ENCODE measurements at places on chromosomes 4 and X. TPM values are rescaled to one million over a fixed set of nuclear protein-coding genes. Genes with fewer than 3 reads are reported as not detected.

DNA sequence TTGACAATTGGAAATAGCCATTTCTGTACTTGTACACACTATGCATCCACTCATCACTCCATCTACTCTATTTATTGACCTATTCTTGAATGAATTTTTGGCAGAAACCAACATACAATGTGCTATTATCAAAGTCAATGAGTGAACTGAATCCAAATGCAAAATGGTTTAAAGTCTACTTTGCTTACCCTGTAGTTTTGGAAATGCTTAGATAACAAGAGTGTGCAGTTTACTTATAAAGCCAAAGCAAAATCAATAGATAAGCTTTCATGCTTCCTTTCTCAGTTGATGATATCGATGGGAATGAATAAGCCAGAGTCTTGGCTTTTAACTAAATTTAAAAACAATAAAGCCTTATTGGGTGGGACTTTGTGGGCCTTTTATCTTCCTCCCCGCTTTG lies 58.9 kb upstream of the SPANXB1 start:
- no peak for DNase-seq

DNA sequence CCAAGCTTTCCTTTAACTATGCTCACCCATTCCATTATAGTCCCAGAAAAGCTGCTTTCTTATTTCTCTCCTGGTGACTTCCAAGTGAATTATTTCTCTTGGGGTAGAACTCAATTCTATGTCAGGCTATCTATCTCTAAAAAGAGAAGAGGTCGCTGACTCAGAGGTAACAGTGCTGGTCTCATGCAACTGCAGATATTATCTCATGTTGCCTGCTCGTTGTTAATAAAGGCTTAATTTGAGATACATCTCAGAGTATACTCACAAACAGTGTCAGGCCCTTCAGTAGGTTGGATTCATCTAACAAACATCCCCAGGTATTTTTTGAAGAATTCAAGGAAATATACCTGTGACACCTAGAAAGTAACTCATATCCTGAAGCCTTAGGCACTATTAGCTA lies 2.7 kb downstream of the TMEM154 start:
- DNase-seq: no peak

- DNase-seq: peak; percentile 52
Observed at GRCh38 chr4:175871774-175872405, 59.8 kb upstream of the GPM6A start.

PPP1R3F gene
- total RNA-seq: 10.8 TPM

AMBN gene
- total RNA-seq: not detected

KIF4A gene
- 5.6 TPM for total RNA-seq

Data from fibroblast of lung (primary cell).